ENCODE measurements at places on chromosomes 6 and 20. TPM values are rescaled to one million over a fixed set of nuclear protein-coding genes. Genes with fewer than 3 reads are reported as not detected.

Gene TASP1
- 12.9 TPM for polyA plus RNA-seq

Gene IPCEF1
- polyA plus RNA-seq, result 1.2 TPM

Gene RAB5IF
- polyA plus RNA-seq, result 202 TPM

DNA sequence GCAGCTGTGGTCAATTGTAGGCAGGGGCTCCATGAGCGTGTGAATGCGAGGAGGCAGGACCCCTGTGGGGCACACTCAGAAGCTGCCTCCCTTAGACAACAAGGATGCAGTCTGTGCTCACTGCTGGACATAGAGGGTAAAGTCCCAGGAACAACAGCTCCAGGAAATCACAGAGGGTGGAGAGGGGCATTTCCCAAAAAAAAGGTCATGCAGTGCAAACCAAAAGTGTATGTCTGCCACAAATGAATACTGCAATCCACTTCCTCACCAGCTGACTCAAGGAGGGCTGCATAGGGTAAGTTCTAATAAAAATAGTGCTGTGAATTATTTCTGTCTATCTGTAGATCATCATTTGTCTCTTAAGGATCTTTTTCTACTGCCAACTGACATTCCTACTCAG, 95.8 kb downstream of the RNF182 start:
- no peaks in the 10 kb centered on the region for H3K36me3 ChIP-seq
- DNase-seq, result no peak
- no peaks in the 10 kb centered on the region for H3K4me1 ChIP-seq
- H3K27ac ChIP-seq, result no peak overlapping the region

DNA sequence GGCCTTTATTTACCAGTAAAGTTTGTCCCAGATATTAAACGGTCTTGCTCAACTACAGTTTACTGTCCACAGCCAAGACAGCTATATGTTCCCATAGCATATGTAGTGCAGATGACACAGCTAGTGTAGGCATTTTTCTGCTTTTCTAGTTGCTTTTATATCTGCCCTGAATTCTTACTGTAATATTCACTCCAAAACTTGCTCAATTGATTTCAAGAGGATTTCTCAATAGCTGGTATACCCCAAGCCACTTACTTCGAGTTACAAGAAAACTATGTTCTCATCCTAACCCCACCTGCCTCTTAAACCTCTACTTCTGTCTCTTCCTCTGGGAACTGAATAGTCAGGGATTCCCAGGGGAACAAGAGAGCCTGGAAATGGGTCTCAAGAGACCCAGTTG, 18.9 kb upstream of the ROS1 start:
- no peak for DNase-seq
- no peak overlapping the region for H3K27ac ChIP-seq
- no peaks in the 10 kb centered on the region for H3K36me3 ChIP-seq
- no peaks in the 10 kb centered on the region for H3K27me3 ChIP-seq
- H3K4me3 ChIP-seq, result no peak overlapping the region

DNA sequence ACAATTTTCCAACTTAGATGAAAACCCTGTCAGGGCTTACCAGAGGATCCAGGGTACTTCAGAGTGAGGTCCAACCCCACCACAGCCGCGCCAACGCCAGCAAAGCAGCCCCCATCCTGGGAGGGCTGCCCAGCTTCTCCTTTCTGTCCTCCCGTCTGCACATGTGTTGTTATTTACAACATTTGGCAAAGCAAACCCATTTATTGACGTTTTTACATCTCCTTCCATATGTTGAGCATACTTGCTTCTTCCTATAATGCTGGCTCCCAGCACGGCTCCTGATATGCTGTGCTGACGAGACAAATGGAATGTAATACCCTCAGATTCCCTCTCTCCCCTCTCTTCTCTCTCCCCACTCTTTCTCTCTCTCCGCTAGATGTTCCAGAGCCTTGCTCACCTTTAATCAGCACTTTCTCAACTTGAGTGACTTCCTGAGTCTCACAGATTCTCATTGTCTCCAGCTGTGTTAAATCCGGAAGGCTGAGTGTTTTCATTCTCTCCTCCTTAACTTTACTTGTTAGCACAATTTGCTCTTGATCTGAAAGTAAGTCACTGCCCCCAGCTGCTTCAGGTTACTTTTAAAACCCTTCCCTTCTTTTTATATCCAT, 22.7 kb downstream of the RCAN2 start:
- no peak overlapping the region for H3K27ac ChIP-seq
- no peaks in the 10 kb centered on the region for H3K4me1 ChIP-seq
- no peaks in the 10 kb centered on the region for H3K36me3 ChIP-seq
- DNase-seq, result no peak
- no peaks in the 10 kb centered on the region for H3K27me3 ChIP-seq

GRCh38 chr6:7637533-7637932, 47.5 kb downstream of the SNRNP48 start:
- no peak for DNase-seq
- no peak overlapping the region for H3K27ac ChIP-seq
- H3K27me3 ChIP-seq, result no peaks in the 10 kb centered on the region

- no peak overlapping the region for H3K4me3 ChIP-seq
- no peaks in the 10 kb centered on the region for H3K36me3 ChIP-seq
- no peak for DNase-seq
- H3K27ac ChIP-seq, result no peak overlapping the region
Measured at GRCh38 chr20:23327617-23328333, 22.8 kb upstream of the NXT1 start.
